ENCODE measurements at places on chromosomes 4 and X. TPM values are rescaled to one million over a fixed set of nuclear protein-coding genes. Genes with fewer than 3 reads are reported as not detected.

LNX1 gene
- polyA plus RNA-seq = 0.19 TPM

XK gene
- not detected for polyA plus RNA-seq

PHEX gene
- polyA plus RNA-seq = 0.35 TPM

MAGEA11 gene
- 0.06 TPM for polyA plus RNA-seq

MBNL3 gene
- 0.21 TPM for polyA plus RNA-seq

GAB3 gene
- polyA plus RNA-seq = 4.5 TPM

GPC3 gene
- 1.4 TPM for polyA plus RNA-seq

Measured in SK-N-SH (cell line).